Activated CD8-positive, alpha-beta T cell treated with anti-CD3 and anti-CD28 coated beads, Interleukin-2, amount 10 ng/mL, durations not matched to agents 7 days and 5 days (primary cell): ENCODE measurements at places on chromosomes 16 and 17. TPM values are rescaled to one million over a fixed set of nuclear protein-coding genes. Genes with fewer than 3 reads are reported as not detected.

KLHL10 gene
- total RNA-seq: not detected

LLGL2 gene
- 19.8 TPM for total RNA-seq

TP53TG3B gene
- total RNA-seq: not detected

CCDC92B gene
- total RNA-seq: not detected

MC1R gene
- 5.0 TPM for total RNA-seq

MARVELD3 gene
- total RNA-seq: not detected

STX1B gene
- 2.2 TPM for total RNA-seq

CIBAR2 gene
- total RNA-seq: not detected

CCT6B gene
- total RNA-seq: 0.83 TPM

CUEDC1 gene
- 0.18 TPM for total RNA-seq
